ENCODE measurements at places on chromosomes 11 and 22.

GRCh38 chr11:134369656-134370525 is 38.1 kb downstream of the GLB1L2 start:
- DNase-seq, result no peak

DNA sequence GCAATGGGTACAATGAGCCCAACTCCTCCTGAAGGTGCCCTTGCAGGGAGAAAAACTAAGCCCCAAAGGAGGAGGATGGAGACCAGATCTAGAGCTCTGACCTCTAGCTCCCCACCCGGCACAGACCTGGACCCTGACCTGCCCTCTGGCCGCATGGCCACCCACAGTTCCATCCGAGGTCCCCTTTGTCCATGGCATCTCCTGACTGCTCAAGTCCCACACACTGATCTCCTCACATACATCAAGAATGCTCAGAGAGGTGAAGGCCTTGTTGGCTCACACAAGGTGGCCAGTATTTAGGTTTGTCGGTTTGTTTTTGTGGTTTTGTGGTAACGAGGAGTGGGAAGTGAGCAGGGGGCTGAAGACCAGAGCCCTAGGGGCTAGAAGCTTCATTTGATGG is 423.5 kb upstream of the B3GAT1 start:
- DNase-seq, result no peak

DNA sequence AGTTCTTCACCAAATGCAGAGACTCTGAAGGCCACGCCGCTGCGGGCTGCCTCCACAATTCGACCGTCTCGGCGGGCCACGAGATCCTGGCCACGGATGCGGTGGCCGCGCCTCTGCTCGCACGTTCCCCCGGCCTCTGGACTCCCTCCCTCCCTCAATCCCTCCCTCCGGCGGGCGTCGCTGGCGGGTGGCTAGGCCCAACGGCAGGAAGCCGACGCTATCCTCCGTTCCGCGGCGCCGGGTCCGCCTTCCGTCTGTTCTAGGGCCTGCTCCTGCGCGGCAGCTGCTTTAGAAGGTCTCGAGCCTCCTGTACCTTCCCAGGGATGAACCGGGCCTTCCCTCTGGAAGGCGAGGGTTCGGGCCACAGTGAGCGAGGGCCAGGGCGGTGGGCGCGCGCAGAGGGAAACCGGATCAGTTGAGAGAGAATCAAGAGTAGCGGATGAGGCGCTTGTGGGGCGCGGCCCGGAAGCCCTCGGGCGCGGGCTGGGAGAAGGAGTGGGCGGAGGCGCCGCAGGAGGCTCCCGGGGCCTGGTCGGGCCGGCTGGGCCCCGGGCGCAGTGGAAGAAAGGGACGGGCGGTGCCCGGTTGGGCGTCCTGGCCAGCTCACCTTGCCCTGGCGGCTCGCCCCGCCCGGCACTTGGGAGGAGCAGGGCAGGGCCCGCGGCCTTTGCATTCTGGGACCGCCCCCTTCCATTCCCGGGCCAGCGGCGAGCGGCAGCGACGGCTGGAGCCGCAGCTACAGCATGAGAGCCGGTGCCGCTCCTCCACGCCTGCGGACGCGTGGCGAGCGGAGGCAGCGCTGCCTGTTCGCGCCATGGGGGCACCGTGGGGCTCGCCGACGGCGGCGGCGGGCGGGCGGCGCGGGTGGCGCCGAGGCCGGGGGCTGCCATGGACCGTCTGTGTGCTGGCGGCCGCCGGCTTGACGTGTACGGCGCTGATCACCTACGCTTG is at the start of gene FUT4:
TSS of gene FUT4 (plus strand) at position 227 of the 951 bp plus-strand sequence. CDS start at position 440, 213 bp downstream.
- peak; percentile 83 for DNase-seq

DNA sequence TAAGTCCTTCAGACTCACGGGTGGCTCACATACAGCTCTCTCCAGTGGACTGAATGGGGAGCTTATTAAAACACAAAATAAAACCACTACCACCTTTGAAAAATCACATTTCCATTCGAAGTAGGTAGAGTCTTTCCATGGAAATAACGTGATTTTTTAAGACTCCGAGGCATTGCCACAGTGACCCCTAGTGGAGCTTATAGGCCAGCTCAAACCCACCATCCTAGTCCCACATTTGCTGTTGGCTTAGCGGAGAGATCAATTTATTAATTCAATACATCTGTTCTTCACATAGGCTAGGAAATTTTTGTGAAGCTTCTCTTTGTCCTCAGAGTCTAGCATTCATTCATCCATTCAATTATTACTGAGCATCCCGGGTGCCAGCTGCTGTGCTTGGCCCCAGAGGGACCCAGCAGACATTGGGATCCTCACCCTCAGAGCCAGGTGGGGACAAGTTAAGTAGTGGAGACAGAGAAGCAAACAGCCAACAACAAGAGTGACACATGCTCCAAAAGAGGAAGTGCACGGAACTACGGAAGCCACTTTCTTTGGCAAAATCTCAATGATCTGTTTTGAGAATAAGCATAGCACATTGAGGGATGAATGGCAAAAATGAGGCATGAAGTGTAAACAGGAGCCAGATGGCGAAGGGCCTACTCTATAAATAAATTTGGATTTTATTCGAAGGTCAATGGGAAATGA is 10.2 kb upstream of the P4HA3 start:
- DNase-seq, result peak; percentile 60

DNA sequence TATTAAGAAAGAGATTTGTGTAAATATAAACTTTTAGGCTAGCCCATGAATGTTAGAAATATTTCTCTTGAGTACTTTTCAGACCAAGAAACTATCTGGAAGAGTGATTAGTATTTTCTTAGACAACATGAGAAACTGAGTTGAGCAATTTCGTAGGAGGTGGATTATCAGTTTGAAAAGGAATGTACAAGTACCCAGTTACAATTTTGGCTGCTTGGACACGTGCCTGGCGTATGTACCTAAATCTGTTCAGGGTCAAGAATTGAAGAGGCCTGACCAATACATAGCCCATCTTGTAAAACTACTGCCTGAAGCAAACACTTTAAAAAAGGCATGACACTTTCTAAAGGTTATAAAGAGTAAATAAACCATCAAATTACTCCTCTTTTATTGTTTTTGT is 71.1 kb downstream of the CCDC73 start:
- DNase-seq, result no peak

DNA sequence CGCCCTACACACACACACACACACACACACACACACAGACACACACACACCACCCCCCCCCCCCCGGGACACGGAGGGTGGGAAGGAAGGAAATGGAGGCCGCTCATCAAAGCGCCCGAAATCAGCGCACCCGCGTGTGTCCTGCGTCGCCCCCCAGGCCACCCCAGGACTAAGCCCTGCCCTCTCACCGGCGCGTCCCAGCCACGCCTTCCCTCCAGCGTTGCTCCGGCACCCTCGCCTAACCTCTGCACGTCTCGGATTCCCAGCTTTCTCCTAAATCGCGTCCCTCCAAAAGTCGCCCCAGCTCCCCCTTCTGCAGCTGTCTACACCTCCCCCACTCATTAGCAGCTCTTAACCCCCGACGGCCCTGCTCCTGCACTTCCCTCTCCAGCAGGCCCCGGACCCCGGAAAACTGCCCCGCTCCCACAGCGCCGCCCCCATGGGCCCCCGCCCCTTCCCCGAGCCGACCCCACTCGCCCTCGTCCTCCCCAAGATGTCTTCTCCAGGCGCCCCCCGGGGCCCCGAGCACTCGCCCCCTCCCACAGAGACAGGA is 557 bp downstream of the PACSIN2 start:
- no peak for DNase-seq

DNA sequence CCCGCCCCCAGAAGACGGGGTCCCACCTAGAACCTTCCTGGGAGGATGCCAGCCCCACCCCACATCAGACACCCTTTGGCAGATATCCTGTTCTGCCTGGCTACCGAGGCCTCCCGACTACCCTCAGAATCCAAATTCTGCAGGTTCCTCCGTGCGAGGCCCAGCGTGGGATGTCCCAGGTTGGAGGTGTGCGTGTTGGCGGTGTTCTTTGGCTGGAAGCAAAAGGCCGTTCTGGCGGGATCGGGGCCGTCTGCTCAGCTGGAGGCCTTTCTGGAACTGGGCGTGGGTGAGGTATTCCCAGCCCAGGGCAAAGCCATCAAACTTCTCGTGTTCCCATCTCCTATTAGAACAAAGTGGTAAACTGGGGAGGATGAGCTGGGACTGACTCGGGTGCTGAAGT is 32.6 kb downstream of the NUP50 start:
- DNase-seq, result no peak

DNA sequence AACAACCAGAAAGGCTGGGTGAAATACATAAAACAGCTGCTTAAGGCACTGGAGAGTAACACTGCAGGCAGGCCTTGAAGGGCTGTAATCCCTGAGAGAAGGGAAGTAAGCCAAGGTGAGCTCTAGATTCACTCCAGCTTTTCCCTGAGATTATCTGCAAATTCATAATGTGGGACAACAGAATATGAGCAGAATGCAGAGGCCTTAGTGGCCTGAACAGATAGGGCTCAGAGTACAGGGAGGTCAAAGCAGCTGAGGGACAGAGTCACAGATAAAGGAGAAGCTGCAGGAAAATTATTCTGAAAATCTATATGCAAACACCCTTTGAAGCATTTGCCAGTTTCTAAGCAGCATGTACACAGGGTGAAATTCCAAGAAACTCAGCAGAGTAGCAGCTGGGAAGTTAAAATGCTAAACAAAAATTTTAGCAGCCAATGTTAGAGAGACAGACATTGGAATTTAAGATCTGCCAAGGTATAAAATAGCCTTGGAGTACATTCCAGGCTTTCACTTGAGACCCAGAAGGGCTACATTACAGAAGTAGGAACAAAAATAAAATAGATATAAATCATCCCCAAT is 48.1 kb upstream of the CWF19L2 start:
- DNase-seq, result no peak

- DNase-seq, result peak; percentile 39
These were observed 2.9 kb downstream of the SLC16A8 start for GRCh38 chr22:38080850-38081635.

GRCh38 chr22:43881091-43882061 is 10.4 kb downstream of the PNPLA5 start:
- DNase-seq, result no peak

DNA sequence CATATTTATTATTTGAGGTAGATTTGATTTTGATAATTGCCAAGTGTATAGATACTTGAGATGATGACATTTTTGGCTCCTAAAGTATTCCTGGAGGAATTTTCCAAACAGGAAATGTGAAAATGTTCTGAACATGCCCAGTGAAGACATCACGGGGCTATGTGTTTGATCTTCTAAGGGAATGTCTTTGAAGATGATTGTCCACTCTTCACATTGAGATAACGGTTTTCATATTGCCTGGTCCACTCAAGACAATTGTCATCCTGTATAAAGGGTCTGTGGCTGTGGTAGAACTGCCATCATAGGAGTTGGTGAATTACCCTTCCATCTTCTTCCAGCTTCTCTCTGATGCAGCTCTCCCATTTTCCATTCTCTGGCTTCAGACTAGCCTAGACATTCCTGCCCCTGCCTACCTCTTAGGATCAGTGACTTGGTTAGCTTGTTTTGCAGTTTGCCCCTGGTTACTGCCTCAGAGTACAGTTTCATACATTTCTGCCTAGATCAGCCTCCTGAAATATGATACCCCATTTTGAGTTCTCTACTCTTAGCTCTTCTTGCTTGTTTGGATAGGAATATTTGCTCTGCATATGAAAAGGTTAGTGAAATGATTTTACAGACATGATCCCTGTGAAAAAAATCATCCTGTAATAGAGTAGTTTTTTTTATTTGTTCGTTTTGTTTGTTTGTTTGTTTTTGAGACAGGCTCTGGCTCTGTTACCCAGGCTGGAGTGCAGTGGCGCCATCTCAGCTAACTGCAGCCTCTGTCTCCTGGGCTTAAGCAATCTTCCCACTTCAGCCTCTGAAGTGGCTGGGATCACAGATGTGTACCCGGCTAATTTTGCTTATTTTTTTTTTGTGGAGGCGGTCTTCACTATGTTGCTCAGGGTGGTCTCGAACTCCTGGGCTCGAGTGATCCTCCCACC is 111.4 kb upstream of the SORL1-AS1 start:
- no peak for DNase-seq

DNA sequence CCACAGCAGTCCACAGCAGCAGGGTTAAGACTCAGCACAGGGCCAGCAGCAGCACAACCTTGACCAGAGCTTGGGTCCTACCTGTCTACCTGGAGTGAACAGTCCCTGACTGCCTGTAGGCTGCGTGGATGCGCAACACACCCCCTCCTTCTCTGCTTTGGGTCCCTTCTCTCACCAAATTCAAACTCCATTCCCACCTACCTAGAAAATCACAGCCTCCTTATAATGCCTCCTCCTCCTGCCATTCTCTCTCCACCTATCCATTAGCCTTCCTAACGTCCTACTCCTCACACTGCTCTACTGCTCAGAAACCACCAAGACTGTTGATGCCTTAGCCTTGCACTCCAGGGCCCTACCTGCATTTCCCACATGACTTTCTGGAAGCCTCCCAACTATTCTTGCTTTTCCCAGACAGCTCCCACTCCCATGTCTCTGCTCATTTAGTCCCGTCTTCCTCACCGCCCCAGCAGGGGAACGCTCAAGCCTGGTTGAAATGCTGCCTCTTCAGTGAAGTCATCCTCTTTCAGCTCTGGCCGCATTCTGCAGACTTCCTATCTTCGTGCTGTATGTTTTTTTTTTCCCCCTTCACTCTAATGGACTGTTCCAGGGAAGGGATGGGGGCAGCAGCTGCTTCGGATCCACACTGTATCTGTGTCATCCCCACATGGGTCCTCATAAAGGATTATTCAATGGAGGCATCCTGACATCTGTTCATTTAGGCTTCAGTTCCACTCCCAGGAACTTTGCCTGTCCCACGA is 3.3 kb downstream of the IL18BP start:
- no peak for DNase-seq

DNA sequence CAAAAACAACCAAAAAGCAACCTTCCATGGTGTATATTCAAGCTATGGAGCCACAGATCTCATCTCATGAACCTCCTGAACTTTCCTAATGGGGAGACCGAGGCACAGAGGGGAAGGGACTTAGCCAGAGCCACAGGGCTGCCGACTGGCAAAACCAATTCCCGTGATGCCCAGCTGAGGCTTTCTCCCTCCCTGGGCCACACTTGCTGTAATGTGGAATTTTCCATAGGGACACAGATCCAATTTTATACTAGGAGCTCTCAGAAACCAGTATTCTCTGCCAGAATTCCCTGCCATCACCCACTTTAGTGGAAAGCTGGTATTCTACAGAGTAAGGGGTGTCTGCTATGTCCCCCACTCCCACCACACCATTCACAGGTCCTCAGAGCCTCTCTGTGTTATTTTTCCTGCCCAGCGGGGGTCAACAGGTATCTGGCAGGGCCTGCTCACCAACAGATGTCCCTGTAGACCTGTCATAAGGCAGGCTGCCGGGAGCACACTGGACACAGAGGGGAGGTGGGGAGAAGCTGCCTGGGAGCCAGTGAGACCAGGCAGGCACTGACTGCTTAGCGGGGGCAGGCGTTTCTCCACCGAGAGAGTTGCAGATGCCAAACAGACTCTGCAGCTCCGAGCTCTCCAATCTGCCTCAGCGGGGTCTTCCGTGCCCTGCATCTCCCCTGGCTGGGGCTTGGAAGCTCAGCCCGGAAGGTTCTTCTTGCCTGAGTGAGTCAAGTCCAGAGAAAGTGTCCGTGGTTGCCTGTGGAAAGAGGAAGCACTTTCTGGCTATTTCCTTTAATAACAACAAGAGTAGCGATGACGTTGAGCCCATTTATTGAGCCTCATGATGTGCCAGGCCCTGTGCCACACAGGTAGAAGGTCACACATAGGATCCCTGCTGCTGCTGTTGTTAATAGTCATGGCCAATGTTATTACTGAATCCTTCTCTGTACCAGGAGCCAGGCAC is 26.3 kb downstream of the RPS6KA4 start:
- DNase-seq, result no peak

GRCh38 chr22:47954107-47954506 is 1191.7 kb downstream of the TBC1D22A start:
- DNase-seq, result no peak

GRCh38 chr11:116678887-116679286 is 93.9 kb downstream of the BUD13 start:
- DNase-seq, result no peak
